ENCODE measurements at places on chromosomes 1 and 21.

DNA sequence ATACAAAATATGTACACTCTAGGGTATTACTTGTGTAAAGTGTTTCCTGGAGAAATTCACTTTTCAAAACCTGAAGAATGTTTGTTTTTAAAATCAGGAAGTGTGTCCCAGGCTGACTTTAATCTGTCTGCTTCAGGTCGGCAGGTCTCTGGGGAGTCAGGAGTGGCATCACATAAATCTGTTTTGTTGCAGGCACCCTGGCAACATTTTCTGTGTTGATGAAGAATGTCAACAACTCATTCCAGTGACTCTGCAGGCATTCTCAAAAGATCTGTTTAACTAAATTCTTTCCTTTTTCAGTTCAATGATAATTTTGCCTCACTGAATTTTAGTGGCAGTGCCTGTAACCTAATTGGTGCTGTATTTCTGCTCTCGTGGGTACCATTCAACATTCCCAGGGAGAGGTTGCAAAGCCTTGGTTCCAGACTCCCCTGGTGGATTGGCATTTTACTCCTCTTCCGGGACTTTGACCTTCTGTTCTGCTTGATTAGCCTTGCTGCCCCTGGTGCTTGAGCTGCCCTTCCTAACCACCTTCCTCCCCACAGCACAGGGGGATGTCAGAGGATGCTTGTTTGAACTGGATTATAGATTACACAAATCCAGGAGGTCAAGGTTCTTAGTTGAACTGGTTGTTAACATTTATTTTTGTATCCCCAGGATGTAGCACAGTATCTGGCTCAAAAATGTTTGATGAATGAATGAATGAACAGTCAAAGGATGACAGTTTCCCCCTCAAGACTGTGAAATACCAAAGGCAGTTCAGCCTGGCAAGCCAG is 55.4 kb upstream of the LPGAT1 start:
- no peak for DNase-seq

GRCh38 chr1:248585266-248585665 is 10.7 kb upstream of the OR2T34 start:
- DNase-seq = no peak

DNA sequence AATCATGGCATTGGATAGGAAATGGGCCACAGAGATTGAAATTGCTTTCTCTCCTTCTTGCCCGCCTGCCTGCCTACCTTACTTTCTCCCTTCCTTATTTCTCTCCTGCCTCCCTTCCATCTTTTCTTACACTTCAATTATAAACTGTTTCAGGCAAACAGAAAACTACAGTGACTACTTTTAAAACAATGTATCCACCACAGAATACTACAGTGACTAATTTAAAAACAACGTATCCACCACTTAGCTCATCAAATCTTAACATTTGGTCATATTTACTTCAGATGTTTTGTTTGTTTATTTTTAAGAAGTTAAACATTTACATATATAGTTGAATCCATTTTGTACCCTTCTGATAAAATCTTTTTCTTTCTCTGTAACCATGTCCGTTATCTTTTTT is 54.4 kb downstream of the SNRPE start:
- no peak for DNase-seq

DNA sequence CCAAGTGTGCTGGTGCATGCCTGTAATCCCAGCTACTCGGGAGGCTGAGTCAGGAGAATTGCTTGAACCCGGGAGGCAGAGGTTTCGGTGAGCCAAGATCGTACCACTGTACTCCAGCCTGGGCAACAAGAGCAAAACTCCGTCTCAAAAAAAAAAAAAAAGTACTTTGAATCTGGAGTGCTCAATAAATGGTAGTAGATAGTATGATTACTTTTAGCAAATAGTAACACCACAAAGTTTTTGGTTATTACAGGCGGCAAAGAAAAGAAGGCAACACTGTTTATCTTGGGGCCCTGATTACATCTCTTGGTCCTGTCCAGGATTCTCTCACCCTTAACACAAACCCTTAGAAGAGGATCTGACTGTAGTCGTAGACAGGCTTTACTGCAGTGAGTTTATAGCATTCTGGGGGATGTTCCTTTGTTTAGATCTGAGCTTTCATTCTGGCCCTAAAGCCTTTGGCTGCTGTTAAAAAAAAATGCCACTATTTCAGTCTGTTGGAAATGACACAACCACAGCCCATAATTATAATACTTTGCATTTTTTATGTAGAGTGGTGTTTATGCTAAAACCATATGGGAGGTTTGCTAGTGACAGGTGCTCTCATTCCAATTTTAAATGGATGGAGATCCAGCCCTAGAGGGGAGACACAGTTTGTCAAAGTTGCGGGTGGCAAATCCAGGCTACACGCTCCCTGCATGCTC is 79.7 kb upstream of the SLC2A1 start:
- DNase-seq = no peak

- no peak for DNase-seq
These were observed 508.8 kb downstream of the PLPP3 start for GRCh38 chr1:56070601-56071000.

GRCh38 chr1:21741206-21741605 is 41.7 kb downstream of the USP48 start:
- no peak for DNase-seq

GRCh38 chr1:67335411-67335810 is 27.7 kb downstream of the IL12RB2 start:
- DNase-seq = no peak

DNA sequence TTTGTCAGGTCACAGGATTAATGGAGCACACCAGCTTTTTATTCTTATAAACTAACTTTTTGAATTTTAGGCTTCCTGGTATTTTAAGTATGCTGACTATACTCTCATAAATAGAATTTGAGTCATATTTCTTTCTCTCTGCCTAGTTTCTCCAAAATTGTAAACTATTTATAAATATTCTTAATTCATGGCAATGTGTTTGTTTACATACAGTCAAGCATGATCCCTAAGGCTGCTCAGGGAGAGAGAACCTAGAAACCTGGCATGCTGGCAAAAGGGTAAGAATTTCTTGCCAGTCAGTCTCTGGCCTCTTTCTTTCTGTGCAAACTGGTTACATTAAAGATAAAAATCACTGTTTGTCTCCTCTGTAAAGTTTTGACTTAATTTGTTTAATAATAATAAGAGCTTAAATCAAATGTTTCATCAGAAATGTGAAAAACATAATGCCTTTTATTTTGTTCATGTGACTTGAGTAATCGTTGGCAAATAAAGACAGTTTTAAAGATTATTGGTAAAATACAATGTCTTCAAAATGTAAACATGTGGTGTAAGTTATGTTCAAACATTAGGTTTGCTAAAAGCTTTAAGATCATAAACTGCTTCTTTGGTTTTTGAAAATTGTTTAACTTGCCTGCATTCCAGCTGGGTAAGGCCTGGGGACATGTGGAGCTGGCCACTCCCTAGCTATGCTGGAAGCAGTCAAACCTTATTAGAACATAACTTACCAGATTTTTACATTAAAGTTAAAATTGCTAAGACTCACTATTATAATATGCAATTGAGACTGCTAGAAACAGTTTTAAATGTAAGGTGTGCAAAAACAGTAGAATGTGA is 1401.7 kb downstream of the NCAM2 start:
- no peak for DNase-seq
